ENCODE measurements at places on chromosomes 7 and 10.

DNA sequence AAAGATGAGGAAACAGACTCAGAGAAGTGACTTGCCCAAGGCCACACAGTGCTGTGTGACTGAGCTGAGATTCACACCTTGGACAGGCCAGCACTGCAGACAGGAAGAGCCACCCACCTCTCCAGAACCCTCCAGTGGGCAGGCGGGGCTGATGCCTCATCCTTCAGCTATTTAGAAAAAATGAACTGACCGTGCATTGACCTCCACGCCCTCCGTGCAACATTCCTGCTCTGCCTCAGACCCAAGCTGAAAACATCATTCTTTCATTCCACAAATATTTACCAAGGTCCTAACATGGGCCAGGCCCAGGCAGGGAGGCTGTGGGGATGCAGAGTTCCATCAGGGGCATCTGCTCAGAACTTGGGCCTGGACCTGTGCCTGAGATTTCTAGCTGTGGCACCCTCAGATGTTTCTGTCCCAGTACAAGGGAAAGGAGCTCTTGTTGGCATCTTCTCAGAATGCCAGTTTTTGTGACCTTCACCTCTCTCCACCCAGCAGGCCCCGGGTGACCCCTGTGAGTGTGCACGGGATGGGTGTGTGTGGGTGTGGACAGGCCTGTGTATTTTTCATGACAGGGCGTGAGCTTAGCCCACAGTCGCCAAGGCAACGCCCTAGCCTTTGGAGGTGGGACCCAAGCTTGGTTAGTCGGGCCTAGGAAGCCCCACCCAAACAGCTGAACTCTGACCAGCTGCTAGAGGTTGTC, 6.5 kb downstream of the VSIR start:
- no peak for DNase-seq

GRCh38 chr10:103397191-103397825, 882 bp downstream of the PDCD11 start:
- no peak for DNase-seq

GRCh38 chr10:98467506-98468318, 21.0 kb upstream of the HPS1 start:
- DNase-seq: peak; percentile 83

- DNase-seq: no peak
Observed at GRCh38 chr7:90453259-90453891, 16.1 kb upstream of the PTTG1IP2 start.

- no peak for DNase-seq
Observed at GRCh38 chr10:89120931-89121763, 86.0 kb downstream of the CH25H start.

DNA sequence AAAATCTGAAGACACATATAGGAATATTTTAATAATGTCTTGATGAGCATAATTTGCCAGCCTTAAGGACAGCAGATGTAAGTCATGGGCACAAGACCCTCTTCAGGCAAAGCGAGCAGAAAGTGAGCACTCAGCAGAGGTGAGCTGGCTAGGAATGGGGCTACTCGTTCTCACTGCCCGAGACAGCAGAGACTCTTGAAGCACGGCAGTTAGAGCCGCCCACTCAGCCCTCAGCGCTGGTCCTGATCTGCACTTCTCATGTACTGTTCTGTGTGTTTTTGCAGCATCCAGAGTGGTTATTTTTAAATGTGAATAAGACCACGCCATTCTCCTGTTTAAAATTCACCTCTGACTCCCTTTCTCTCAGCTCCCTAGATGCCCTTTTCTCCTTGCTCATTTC, 65.3 kb downstream of the GFRA1 start:
- no peak for DNase-seq

- DNase-seq: no peak
Observed at GRCh38 chr7:34851431-34851830, 185.9 kb downstream of the DPY19L1 start.

GRCh38 chr7:76372984-76373833, 14.4 kb upstream of the YWHAG start:
- DNase-seq: no peak

DNA sequence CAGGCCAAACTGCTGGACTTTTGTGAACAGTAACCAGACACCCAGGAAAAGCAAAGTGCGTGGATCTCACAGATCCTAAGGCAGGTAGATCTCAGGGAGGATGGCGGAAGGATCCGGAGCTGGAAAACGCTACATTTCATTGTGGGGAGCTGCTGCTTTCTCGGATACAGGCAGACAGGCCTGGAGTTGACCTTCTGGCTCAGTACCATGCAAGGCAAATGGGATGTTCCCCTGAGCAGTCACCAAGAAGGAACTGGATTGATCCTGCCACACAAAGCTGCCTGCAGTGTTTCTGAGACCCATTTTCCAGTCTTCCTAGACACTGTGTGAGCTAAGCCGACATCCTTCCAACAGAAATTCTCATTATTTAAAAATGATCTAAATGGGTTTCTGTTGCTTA, 65.5 kb downstream of the ZRANB1 start:
- DNase-seq: no peak

- no peak for DNase-seq
Observed at GRCh38 chr10:31838709-31839108, 89.9 kb downstream of the ARHGAP12 start.

DNA sequence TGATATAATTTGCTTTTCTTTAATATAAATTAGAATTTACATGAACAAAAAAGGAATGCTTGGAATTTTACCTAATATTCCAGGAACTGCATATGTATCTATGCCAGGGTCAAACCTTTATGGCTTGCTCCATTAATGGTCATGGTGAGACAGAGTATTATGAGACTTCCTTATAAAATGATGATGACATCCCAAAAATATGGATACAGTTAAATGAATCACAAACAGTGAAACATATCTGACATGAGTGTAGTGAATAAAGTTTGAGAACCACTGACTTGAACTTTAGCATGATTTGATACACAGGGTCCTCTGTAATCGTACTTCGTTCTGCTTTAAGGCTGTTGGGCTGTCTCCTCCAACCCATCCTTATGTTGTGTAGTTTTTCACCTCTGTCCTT, 51.8 kb downstream of the MARCHF5 start:
- DNase-seq: no peak

- no peak for DNase-seq
Observed at GRCh38 chr10:109219935-109220605, 703.2 kb downstream of the XPNPEP1 start.

DNA sequence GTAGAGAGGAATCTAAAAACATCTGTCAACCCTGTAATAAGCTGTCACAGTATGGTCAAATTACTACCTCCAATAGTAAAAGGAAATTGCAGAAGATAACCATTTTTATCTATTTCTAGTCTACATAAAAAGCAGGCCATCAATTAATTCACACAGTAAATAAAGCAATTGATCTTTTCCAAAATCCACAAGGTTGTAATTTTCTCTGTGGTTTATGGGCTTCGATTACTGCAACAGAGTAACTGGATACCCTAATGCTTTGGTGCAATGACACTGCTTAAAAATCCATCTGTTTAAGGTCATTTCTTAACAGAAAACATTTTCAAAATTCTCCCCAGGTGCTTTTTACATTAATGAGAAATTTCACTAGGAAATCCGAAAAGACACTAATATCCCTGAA, 23.9 kb downstream of the ESYT2 start:
- no peak for DNase-seq

All from GM19239 (cell line).